CD4-positive, alpha-beta memory T cell (primary cell): ENCODE measurements at places on chromosomes 4 and X. TPM values are rescaled to one million over a fixed set of nuclear protein-coding genes. Genes with fewer than 3 reads are reported as not detected.

- peak overlapping the region; percentile 52 for H3K27ac ChIP-seq
- no peaks in the 10 kb centered on the region for H3K27me3 ChIP-seq
- no peaks in the 10 kb centered on the region for H3K36me3 ChIP-seq
- H3K4me3 ChIP-seq: no peak overlapping the region
- peaks cover 56% of the 10 kb centered on the region for H3K4me1 ChIP-seq
Measured at GRCh38 chrX:56800801-56801200, 71.8 kb downstream of the NBDY start.

DNA sequence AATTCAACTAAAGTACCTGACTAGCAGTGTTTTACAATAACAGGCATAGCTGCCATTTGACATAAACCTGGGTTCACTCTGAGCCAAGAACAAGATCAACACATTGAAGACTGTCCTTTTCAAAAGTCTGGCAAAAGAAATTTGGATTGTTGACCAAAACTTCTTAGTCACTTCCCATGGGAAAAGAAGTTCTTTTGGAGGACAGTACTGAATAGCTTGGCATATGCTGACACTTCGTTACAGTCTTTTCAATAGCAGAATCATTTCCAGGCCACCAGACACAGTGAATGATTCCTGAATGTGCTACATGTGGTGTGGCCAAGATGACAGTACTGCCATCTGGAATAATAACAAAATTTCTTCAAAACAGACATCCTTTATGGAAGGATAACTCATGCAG is 560.3 kb downstream of the GRID2 start:
- no peak overlapping the region for H3K4me3 ChIP-seq
- no peak overlapping the region for H3K27ac ChIP-seq
- H3K36me3 ChIP-seq: no peaks in the 10 kb centered on the region
- H3K27me3 ChIP-seq: no peaks in the 10 kb centered on the region

DNA sequence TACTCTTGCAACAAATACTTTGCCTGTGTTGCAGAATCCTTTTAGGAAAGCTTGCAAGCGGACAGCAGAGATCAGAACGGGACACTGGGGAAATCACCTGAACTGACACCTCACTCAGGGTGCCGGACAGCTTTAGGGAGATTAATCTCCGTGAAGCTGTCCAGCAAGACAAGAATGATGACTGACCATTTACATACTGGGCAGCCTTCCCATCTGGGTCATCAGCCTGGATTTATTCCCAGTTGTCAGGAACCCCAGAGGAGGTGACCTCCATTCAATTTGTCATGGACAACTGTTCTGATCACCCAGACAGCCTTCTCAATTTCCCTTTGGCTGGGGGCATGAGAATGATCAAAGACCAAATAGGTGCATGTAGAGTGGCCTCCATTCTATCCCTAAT is 93.0 kb upstream of the EGFL6 start:
- H3K36me3 ChIP-seq: no peaks in the 10 kb centered on the region
- no peak for DNase-seq
- H3K27me3 ChIP-seq: no peaks in the 10 kb centered on the region
- H3K4me3 ChIP-seq: no peak overlapping the region

GRCh38 chrX:70452143-70452733 is 7.6 kb downstream of the DLG3 start:
- H3K27ac ChIP-seq: peak overlapping the region; percentile 38
- peak; percentile 54 for DNase-seq
- H3K27me3 ChIP-seq: no peaks in the 10 kb centered on the region
- H3K36me3 ChIP-seq: no peaks in the 10 kb centered on the region
- peak overlapping the region; percentile 56 for H3K4me3 ChIP-seq
- H3K4me1 ChIP-seq: peaks cover 33% of the 10 kb centered on the region

The GAGE12F gene
- total RNA-seq: not detected

The DMRTC1B gene
- 0.36 TPM for total RNA-seq

The DIAPH2 gene
- total RNA-seq: 12.1 TPM

The YIPF7 gene
- not detected for total RNA-seq
